ENCODE measurements at places on chromosomes 4 and X.

GRCh38 chr4:20627866-20628265, 72.4 kb upstream of the PACRGL start:
- no peak for DNase-seq

DNA sequence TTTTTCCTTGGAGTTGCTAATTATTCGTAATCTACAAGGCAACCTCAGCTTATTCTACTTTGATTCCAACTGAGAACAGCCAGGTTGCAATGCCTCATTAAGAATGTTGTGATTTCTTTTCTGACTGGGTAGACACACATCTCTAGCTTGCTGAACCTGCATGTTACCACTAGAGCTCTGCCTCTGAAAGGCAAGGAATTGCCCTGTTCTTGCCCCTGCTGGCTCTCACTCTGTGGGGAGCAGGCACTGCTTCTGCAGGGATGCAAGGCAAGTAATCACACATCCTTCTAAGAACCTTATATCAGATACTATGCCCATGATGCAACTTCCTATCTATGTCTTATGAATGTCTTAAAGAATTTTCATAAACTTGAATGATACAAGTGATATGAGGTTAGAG, 503.2 kb downstream of the PACRGL start:
- DNase-seq: no peak

DNA sequence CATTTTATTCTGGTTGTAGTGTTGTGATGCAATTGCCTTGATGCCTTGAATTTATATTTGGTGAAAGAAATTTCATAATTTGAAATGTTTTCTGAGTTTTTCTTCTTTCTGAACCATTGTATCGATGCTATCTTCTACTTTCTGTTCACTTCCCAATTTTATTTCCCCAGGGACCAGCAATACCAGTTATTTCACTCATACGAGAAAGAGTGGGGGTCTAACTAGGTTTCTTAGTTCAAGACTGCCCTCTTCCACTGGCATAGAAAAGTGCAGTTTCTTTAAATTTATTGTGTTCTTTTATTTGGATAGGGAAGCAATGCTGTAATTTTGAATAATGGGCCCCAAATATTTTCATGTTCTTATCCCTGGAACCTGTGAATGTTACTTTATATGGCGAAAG, 544.0 kb upstream of the ADGRL3 start:
- no peak for DNase-seq

DNA sequence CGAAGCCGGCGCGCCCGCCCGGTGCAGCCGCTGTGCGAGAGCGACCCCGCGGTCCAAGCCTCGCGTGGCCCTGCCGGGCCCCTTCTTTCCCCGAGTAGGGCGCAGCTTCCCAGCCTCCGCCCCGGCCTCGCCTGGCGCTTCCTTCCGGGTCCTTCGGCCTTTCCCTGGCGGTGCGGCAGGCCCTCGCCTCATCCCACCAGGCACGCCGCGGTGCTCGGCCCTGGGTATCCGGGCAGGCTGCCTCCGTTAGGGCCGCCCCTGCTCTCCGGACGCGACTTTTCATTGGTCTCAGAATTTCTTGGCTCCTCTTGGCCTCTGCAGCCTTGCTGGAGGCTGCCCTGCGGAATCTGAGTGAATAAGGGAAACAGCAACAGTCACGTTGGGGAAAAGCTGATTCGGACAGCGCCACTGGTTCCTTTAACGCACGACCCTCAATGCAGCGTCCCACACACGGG, 429 bp downstream of the UVSSA start:
- no peak for DNase-seq

DNA sequence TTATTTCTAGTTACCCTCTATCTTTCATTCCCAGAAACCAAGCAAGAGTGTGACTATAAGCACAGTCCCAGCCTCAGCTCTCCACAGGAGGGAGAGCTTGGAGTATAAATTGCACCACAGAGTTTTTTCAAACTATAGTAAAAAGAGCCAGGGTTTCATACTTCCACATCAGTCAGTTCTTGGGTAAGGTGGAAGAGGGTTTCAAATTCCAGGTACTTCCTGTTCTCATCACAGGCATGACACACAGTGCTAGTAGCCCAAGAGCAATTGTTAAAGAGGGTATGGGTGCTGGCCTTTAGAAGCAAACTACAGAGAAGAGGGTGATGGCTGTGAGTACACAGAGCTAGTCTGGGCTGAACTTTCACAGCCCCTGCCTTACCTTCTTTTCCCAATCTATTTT, 5.7 kb upstream of the IL1RAPL1 start:
- DNase-seq: no peak

DNA sequence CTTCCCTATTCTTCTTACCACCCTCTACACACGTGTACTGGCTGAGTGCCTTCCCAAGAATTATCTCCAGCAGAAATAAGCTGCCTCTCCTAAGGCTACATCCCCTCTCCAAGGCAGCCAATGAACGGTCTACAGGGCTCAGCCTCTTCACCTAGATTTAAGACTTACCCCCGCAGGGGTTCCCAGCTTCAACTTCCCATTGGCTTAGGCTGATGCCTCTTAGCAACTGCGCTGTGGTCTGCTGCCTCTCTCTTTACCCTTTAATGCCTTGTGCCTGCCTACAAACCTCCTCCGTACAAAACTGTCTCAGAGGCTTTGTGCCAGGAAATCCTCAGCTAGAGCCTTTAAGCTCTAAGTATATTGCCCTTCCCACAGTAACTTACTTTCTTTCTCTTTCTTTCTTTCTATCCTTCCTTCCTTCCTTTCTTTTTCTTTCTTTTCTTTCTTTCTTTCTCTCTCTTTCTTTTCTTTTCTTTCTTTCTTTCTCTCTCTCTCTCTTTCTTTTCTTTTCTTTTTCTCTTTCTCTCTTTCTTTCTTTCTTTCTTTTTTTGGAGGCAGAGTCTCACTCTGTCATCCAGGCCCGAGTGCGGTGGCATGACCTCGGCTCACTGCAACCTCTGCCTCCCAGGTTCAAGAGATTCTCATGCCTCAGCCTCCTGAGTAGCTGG, 15.1 kb upstream of the PIGA start:
- no peak for DNase-seq

Data from HCT116 (cell line).